ENCODE measurements at places on chromosomes 2 and 18.

- DNase-seq, result no peak
Measured at GRCh38 chr2:38237311-38237710, 139.8 kb downstream of the ATL2 start.

GRCh38 chr18:34772887-34773286 is 62.8 kb downstream of the DTNA start:
- no peak for DNase-seq

DNA sequence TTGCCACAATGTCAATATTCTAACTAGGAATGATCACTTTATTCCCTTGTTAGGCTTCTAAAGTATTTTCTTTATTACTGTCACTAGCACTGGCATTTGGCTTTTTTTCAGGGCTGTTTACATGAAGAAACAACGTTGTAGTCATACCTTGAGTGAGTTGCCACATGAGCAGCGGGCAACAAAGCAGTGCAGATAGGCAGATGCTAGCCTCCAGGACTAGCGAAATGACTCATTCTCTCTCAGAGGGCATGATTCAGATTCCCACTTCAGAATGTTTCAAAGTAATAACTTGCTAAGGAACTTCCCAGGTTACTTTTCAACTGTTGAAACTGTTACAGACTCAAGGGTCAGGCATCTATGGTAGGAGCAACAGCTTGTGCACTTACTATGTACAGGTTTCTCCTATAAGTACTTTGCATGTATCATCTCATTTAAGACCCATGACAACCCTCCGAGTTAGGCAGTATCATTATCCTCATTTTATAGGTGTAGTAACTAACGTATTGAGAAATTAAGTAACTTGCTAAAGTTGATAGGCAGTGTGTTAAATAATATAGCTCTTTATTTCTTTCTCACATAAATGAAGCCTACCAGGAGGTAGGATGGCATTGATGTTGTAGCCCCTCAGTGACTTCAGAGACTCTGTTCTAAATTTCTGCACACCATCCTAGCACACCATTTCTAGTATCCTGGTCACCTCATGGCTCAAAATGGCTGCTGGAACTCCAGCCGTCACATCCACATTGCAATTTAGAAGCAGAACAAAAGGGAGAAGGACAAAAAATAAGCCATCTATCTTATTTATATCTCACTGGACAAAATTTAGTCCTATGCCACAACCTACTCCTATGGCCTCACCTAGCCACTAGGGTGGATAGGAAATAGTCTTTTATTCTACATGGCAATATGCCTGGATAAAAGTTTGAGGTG is 83.3 kb downstream of the ICOS start:
- no peak for DNase-seq

- no peak for DNase-seq
Measured at GRCh38 chr18:25759111-25759510, 331.3 kb downstream of the SS18 start.

- no peak for DNase-seq
Measured at GRCh38 chr2:54482715-54483114, 26.6 kb downstream of the SPTBN1 start.

- no peak for DNase-seq
Measured at GRCh38 chr2:100940240-100940639, 61.8 kb upstream of the RPL31 start.

GRCh38 chr2:169001116-169001815 is 29.9 kb downstream of the ABCB11 start:
- no peak for DNase-seq

- DNase-seq, result no peak
Measured at GRCh38 chr2:75790121-75790813, 79.6 kb upstream of the GCFC2 start.

DNA sequence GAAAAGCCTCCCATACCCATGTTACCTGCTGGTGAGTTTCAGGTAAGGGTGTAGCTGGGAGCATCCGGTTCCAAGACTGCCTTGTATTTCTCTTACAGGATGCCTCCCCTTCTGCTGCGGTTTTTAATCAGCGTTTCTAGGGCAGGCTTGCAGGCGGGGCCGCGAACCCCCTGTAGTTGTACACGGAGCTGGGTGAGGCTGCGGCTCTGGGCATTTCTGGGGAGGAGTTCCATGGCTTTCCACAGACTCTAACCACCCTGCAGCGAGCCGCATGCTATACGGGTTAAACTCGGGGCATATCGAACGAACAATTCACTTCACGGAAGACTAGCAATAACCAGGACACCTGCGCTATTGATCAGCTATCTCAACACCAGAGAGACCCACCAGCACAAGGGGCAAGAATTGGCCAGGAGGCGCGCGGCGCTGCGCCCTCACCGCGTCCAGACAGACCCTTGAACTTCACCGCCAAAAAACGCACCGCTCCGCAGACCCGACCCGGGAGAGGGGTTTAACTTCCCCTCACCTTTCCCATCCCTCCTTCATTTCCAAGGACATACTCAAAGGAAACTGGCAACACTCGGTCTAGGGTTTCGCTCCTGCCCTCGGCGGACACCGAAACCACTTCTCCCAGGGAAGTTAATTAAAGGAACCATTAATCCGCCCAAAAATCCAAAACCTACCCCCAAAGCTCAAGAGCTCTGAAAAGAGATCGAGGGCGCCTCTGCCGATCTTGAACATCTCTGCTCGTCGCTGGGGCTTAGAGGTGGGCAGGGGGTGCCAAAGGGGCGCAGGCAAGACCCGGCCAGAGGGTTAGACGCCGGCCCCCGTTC is 909 bp downstream of the TGFA start:
- DNase-seq, result no peak

DNA sequence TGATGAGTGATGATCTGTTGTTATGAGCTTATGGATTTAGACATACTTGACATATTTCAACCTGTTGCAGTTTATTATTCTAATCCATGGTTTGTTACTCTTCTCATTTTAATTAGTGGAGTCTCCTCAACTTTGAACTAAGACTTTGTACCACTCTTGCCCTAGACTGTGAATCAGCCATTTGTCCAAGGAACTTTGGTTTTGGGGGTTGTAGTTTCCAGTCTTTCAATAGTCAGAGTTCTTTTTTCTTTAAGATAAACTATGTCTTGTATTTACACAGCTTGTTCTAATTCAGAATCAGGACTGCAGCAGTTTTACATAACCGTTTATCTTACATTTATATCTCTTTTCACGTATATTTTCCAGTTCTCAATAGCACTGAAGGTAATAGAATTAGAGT is 133.6 kb downstream of the GULP1 start:
- no peak for DNase-seq
